ENCODE measurements at places on chromosomes 7 and 10.

- DNase-seq = no peak
Observed at GRCh38 chr7:69654849-69655707, 56.8 kb downstream of the AUTS2 start.

DNA sequence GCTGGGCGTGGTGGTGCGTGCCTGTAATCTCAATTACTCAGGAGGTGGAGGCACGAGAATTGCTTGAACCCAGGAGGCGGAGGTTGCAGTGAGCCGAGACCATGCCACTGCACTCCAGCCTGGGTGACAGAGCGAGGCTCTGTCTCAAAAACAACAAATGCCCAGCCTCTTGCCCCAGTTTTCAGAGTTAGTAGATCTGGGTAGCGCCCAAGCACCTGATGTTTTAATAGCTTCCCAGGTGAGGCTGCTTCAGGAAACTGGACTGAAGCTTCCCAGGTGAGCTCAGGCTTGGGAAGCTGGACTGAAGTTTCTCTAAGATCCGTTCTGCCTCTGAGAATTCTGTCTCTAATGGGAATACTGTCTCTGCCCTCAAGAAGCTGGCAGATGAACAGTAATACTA is 12.2 kb downstream of the RPS24 start:
- no peak for DNase-seq

GRCh38 chr10:78407966-78408365 is 374.3 kb downstream of the RPS24 start:
- DNase-seq = no peak

- DNase-seq = no peak
Observed at GRCh38 chr10:90746829-90747228, 111.0 kb downstream of the HTR7 start.

DNA sequence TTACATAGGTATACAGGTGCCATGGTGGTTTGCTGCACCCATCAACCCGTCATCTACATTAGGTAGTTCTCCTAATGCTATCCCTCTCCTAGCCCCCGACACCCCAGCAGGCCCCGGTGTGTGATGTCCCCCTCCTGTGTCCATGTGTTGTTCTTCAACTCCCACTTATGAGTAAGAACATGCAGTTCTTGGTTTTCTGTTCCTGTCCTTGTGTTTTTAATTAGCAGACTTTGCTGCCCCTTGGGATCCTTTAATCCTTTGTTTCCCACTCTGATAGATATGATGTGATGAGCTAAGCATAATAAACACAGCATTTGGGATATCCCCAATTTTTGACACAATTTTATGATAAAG is 71.1 kb upstream of the PALS2 start:
- no peak for DNase-seq

DNA sequence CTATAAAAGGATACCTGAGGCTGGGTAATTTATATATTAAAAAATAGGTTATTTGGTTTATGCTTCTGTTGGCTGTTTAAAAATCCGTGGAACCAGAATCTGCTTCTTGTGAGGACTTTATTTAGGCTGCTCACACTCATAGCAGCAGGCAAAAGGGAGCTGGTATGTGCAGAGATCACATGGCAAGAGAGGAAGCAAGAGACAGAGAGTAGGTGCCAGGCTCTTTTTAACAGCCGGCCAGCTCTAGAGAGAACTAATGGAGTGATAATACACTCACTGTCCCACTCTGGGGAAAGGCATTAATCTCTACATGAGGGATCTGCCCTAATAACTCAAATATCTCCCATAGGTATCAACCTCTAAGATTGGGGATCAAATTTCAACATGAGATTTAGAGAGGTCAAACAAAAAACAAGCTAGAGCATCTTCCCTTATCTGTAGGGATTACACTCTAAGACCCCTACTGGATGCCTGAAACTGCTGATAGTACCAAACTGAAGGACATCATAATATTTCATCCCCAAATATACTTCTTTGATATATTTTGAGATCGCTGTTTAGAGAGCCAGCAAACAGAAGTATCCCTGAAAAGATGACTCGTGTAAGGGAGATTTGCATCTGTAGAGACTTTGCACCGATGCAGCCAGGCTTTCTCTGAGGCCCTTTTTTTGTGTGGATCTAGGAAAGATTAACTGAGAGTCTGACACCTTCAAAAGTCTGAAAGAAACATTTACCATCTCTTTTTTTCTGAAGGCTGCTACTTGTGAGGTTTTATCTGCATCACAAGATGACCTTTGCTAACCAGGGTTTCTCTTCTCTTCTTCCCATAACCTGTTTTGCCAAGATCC is 717.0 kb upstream of the MBL2 start:
- no peak for DNase-seq

DNA sequence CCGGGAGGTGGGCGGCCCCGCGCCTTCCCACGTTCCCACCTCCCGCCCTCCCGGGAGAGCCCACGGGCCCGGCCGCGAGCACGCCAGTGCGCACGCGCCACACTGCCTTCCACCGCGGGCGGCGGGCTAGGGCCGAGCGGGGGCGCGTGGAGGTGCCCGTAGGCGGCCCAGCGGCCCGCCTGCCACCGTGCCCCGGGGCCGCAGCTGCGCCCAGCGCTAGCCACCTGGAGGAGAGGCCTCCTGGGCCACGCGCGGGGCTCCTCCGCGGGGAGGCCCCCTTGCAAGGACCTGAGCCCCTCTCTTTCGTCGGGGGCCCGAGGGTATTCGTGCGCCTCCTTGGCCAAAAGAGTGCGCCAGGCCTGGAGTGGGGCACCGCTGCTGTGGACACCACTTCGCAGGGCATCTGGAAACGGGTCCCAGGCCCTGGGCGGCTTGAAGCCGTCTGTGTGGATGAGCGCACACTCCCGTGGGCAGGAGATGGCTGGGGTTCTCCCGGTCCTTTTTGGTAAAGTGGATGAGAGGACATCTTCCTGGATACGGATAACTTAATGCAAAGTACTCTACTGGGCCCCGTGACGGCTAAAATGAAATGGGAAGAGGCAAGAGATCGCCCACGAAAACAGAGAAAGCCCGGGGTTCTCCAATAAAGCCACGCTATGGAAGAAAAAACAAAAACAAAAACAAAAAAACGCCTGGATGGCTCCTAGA is 9.0 kb upstream of the EBF3 start:
- DNase-seq = no peak

DNA sequence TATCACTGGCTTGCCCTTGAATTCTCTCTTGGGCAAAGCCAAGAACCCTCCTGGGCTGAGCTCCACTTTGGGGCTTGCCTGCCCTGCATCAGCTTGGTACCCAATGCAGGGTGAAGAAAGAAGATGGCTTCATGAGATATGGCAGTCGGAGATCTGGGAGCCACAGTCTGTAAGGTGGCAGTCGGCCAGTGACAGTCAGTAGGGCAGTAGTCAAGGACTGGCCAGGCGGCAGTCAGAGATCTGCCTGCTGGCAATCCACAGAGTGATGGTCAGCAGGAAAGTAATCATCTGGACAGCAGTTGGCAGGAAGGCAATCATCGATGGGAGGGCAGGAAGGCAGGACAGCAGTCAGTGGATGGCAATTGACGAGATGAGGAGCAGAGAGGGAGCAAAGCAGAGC is 32.6 kb upstream of the CNNM1 start:
- DNase-seq = no peak
